NCI-H2081 (cell line): ENCODE measurements at places on chromosomes 3 and 15.

- no peak for DNase-seq
These were observed 732.8 kb upstream of the CFAP20DC start for GRCh38 chr3:59782664-59783063.

GRCh38 chr3:46056686-46057085 is 29.4 kb upstream of the XCR1 start:
- no peak for DNase-seq

- DNase-seq = no peak
These were observed 60.6 kb upstream of the ADAMTS9 start for GRCh38 chr3:64748244-64748904.

DNA sequence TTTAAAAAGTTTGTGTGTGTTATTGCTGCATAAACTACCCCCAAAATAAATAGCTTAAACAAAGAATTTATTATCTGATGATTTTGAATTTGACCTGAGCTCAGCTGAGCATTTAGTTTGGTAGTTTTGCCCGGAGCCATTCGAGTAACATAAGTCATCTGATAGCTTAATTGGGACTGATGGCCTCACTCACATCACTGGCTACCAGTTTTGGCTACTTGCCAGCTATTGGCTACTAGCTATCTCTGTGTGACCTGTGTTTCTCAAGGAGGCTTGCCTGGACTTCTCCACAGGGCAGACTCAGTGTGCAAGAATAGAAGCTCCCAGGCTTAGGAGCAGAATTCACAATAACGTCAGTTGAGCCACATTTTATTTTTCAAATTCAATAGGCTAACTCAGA is 9.0 kb downstream of the CNTN3 start:
- DNase-seq = peak; percentile 3

- DNase-seq = no peak
These were observed 14.1 kb upstream of the TMEM115 start for GRCh38 chr3:50373146-50374051.

DNA sequence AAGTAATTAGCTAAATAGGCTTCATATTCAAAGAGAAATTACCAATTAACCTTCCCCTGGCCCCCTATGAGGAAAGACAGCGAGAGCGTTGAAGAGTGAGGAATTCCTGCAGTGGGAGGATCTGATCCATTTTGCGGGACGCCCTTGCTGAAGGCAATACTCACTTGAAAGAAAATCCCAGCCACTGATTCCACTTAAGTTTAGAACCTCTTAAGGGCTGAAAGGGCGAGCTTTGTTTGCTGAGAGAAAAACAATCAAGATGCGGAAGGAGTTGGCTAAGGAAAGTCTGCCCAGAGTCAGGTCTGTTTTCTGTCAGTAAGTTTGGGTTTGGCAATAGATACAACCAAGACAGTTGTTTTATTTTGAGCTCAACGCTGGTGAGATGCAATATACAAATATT is 102.8 kb upstream of the GBE1 start:
- DNase-seq = no peak

- no peak for DNase-seq
These were observed 39.6 kb downstream of the LIPC start for GRCh38 chr15:58471348-58471747.

DNA sequence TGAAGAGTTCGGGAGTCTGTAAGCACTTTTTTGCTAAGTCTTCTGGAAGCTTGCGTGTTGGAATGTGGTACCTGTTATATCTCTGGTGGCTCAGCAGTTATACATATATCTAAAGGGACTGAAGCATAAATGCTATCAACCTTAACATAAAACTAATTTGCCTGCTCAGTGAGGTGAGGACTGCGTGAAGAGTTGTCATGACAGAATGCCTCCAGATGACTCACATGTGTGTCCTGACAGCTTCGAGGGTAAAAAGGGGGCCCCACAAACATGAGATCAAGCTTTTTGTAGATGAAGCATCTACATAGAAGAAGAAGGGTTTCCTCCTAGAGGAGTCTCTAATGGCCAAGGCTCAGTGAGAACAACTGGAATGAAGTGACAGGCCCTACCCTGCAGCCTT is 88.8 kb upstream of the C3orf80 start:
- DNase-seq = no peak

DNA sequence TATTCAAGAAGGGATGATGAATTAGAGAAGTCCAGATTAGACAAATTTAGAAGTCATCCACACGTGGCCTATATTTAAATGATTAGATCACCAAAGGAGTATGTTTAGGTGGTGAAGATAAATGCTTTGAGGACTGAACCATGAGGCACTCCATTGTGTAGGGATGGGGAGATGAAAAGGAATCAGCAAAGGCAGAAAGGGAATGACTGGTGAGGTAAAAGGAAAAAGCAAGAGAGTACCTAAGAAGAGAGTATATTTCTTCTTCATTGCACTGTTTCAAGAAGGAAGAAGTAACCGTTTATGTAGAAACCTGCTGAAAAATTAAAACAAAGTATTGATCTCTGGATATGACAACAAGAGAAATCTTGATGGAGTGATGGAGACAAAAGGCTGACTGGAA is 40.7 kb downstream of the DENND4A start:
- DNase-seq = no peak
